Keratinocyte (primary cell): ENCODE measurements at places on chromosomes 11 and 22.
A peak's percentile ranks its signal among the peaks of the same experiment; 100 is the strongest.

DNA sequence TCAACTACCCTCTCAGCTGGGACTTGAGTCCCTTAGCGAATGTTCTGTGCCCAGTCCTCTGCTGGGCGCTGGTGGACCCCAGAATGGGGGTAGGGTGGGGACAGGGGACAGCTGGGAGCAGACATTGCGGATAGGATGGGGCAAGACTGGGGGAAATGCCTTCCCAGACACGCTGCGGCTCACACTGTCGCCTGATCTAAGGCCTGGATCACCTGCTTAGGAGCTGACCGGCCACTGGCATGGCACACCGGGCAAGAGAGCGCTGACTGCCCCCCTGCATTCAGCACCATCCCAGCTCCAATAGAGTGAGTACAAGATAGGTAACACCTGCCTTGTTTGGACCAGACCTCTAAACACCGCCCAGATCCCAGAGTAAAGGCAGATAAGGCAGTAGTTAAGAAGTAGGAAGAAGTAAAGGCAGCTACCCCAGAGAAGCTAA lies 1.4 kb downstream of the ARVCF start:
- DNase-seq = no peak

- DNase-seq = no peak
These were observed 32.6 kb downstream of the SHANK3 start for GRCh38 chr22:50705219-50705691.

DNA sequence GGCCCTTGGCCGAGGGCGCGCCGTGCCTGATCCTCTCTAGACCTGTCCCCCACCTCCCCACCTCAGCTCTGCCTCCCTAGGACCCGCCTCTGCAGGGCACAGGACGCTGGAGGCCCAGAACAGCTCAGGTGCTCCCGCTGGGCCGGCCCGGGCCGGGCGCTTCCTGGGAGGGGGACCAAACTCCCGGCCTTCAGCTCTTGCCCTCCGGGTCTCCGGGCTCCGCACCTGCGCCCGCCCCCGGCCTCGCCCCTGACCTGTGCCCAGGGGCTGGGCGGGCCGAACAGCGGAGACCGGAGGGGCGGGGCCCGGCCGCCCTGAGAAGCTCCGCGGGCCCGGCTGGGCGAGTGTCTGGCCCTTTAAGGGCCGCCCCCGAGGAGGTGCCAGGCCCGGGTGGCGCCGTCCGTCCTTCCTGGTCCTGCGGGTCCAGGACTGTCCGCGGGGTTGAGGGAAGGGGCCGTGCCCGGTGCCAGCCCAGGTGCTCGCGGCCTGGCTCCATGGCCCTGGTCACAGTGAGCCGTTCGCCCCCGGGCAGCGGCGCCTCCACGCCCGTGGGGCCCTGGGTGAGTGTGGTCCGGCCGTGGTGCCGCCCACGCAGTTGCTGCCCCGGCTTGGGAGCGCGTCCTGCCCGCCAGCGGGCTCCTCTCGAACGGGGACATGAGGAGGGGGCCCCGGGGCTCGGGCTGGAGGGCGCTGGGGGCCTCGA lies at the start of gene SSH3:
TSS of gene SSH3 (plus strand) at position 399 of the 703 bp plus-strand sequence. CDS start at position 495, 96 bp downstream.
- DNase-seq = no peak

DNA sequence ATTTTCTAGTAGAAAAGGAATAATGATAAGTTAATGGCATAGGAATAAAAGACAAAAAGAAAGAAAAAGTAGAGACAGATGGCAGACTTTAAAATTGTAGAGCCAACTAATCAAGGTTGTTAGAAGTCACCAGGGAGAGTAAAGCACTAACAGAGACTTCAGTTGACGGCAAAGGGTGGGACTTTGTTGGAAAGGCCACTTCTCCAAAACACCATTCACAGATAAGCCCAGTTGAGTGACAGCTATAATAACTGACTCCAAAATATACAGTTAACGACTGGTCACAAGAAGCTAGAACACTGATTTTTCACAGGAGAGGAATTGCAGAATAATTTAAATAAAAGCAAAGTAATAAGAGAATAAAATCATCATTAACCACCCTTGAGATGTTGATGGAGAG lies 16.0 kb upstream of the SOX6 start:
- no peak for DNase-seq

- DNase-seq = peak; percentile 36
These were observed 34.3 kb downstream of the DBX1 start for GRCh38 chr11:20125927-20126326.

DNA sequence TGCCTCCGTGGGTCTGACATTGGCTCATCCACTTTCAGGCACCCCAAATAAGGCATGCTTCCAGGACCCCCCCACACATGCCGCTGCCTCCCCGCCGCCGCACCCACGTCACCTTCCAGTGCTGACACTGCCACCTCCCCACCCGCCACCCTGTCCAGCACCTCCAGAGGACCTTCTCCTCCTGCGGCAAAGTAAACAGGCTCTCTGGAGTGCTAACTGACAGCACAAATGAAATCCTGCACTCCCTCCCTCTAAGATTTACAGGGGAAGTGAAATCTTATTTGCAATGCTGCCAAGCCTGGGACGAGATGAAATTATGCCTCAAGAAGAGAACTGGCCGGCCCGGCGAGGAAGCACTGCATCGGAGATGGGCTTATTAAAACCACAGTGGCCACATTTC lies 35.3 kb downstream of the MACROD1 start:
- no peak for DNase-seq

- DNase-seq = no peak
These were observed 20.5 kb downstream of the SCUBE2 start for GRCh38 chr11:9070749-9071491.

- DNase-seq = no peak
These were observed 705 bp downstream of the PTPRJ start for GRCh38 chr11:47980907-47981621.

DNA sequence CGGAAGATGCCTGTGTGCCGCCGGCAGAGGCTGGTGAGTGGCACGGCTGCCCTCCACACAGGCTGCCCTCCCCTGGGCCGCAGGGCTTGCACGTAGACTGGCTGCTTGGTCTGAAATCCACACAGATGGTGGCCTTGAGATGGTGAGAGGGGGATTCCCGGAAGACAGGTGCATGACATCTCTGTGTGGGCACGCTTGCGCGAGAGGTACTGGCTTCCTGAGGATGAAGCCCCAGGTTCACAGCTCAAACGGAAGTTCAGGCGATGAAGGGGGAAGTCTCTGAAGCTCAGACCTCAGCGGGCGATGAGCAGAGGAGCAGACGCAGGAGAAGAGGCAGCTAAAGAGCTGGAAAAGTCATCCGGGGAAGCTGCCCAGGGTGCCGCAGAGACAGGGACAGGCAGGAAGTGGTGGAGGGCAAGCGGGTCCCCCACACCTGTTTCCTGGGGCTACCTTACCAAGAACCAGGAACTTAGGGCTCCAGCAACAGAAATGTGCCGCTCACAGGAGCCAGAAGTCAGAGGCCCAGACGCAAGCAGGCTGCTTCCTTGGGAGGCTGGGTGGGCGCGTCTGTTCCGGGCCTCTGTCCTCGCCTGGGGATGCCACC lies 7.2 kb downstream of the CRELD2 start:
- no peak for DNase-seq

GRCh38 chr11:64378335-64378880 lies 19.4 kb downstream of the RPS6KA4 start:
- DNase-seq = no peak

- DNase-seq = no peak
These were observed 1076.7 kb downstream of the BRD1 start for GRCh38 chr22:48750826-48751440.

DNA sequence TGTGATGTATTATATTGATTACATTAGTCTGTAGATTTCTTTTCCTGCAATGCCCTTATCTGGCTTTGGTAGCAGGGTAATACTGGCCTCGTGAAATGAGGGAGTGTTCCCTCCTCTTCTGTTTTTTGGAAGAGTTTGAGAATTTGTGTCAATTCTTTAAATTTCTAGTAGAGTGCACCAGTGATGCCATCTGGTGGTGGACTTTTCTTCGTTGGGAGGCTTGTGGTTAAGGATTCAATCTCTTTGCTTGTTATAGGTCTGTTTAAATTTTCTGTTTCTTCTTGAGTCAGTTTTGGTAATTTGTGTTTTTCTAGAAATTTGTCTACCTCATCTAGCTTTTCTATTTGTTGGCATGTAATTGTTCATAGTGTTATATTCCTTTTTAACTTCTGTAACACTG lies 18.9 kb downstream of the SHANK3 start:
- no peak for DNase-seq

DNA sequence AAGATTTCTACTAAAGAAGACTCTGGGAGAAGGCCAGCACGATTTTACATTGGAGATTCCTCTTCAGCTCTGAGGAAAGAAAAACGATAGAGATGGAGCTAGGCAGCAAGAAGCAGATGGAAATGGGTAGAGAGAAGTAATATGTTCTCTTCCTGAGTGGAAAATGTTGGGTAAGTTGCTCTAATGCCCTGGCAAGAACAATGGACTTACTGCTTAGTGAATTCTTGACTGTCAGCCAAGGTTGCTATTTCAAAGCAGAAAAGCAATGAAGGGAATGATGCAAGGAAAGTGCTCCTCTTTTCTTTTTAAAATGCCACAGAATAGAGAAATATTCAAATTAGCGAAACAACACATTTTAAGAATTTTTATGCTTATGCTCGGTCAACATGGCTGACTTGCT lies 38.4 kb upstream of the CWF19L2 start:
- no peak for DNase-seq

GRCh38 chr11:79030448-79030847 lies 410.4 kb downstream of the TENM4 start:
- no peak for DNase-seq

DNA sequence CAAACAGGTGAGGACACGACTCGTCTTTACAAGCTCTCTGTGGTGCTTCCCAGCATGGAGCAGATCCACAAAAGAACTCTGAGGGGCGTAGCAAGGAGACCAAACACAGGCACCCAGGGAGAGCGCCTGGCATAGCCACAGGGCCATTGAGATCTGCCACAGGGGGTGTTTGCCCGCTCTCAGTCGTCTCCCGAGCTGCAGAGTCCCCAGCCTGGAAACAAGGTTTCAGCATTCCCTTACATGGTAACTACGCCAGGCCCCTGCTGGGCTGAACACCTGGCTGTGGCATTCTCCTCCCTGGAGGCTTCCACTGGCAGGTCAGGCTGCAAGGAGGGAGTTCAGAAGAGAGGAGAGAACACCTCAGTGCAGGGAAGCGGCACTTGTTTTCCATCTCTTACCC lies 962.1 kb downstream of the NTM start:
- DNase-seq = no peak

DNA sequence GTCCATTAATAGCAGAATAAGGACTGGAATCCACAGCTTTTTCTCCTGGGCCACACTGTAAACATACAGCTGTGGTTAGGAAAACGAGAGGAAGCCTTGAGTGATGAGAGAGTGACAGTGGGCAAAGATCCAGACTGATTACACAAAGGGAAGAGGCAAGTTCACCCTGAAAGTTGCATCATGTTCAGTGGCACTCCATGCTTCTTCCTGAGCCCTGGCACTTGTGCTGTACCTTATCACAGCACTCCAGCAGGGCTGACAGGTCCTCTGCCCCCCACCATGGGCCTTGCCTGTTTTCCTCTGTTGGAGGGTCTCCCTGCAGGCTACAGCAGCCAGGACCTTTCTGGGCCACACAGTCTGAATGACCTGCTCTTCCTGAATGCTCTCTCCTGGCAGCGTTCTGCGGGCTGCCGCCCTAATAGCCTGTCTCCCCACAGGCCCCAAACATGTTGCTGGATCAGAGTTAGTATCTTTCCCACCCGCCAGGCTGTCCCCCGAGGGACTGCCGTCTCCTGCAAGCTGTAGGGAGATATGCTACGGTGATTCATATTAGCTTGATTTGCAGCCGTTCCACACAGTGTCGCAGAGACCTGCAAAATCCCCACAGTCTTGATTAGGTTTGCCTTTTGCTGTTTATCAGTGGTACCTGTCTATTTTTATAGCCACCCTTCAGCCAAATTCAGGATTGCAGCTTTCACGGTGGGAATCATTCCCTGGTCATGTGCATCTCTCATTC lies 60.2 kb downstream of the NTM start:
- DNase-seq = no peak

DNA sequence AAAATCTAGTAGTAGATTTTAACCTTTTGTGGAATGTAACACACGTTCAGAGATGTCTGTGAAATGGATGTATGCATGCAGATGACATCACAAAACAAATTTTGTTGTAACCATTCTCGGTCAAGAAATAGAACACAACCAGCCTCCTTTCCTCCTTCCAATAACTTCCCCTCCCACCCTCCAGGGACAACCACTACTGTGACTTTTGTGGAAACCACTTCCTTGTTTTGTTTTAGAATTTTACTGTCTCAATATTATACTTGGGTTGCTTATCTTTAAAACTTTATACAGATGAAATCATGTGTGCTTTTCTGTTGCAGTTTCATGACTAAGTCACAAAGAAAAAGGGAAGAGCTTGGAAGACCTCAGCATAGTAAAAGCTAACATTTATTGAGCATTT lies 189.4 kb upstream of the NCAM1 start:
- DNase-seq = no peak

- peak; percentile 97 for DNase-seq
These were observed 12.2 kb downstream of the CBL start for GRCh38 chr11:119218141-119218878.

- DNase-seq = no peak
These were observed 560.9 kb downstream of the MIAT start for GRCh38 chr22:27218012-27218920.

DNA sequence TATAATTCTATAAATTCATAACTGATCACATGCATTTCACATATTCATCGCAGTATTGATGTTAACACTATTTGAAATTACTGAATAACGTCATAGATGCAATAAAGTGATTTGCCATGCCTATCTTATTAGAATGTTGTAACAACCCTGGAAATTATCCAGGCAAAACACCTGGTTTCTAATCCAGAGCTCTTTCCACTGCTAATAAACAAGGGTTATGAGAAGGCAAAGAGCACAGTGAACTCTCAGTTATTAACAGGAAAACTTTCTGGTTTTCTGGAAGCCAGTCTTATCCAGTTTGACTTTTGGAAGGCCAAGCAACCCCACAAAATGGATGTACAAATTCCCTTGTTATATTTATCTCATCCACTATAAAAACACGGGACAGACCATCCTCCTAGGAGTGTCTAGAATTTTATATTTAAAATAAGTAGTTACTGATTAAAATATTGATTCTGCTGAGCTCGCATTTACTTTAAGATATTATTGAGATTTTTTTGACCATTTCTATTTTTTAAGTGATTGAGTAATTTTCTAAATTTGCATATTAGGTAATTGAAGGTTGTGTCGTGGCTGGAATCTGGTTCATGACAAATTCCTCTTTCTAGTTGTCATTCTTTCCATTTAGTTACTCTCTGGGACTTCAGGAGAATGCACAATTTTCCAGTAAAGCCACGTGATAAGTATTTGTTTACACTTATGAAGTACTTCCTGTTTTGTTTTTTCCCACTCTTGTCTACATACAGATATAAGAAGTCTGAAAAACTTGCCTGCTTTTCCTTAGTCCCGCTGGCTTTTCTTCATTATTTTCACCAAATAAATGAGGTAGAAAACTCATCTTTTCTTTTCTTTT lies 47.9 kb downstream of the DCUN1D5 start:
- no peak for DNase-seq

DNA sequence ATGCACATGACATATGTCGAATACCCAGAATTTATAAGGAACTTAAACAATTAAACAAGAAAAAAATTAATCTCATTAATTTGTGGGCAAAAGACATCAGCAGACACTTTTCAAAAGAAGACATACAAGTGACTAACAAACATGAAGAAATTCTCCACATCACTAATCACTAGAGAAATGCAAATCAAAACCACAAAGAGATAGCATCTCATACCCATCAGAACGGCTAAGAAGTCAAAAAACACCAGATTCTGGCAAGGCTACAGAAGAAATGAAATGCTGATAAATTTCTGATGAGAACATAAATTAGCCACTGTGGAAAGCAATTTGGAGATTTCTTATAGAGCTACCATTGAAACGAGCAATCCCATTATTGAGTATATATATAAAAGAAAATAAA lies 210.6 kb upstream of the LUZP2 start:
- no peak for DNase-seq

GRCh38 chr11:73875380-73875779 lies 1.3 kb downstream of the COA4 start:
- DNase-seq = no peak
